Muscle of arm (tissue), 14 donors: ENCODE measurements at places on chromosomes 1 and 21. TPM values are rescaled to one million over a fixed set of nuclear protein-coding genes. Genes with fewer than 3 reads are reported as not detected.

Gene CFAP74
- 0.38 TPM for polyA plus RNA-seq

Gene C4BPA
- 0.34 TPM for polyA plus RNA-seq

Gene FMOD
- 58.3 TPM for polyA plus RNA-seq

Gene AMY1B
- not detected for polyA plus RNA-seq

Gene BEST4
- 0.35 TPM for polyA plus RNA-seq

Gene FNDC10
- polyA plus RNA-seq = 10.3 TPM

Gene SIM2
- not detected for polyA plus RNA-seq

Gene SRGAP2B
- polyA plus RNA-seq = 71.6 TPM

Gene APOBEC4
- not detected for polyA plus RNA-seq

Gene C1QC
- polyA plus RNA-seq = 35.4 TPM

Gene BMP8B
- 1.1 TPM for polyA plus RNA-seq

Gene IL6R
- 7.9 TPM for polyA plus RNA-seq

Gene ZFP69
- 5.2 TPM for polyA plus RNA-seq

Gene PRAMEF18
- polyA plus RNA-seq = not detected

Gene LRRC53
- not detected for polyA plus RNA-seq

Gene TSHB
- polyA plus RNA-seq = not detected

Gene OSCP1
- 6.1 TPM for polyA plus RNA-seq

Gene ILDR2
- 3.9 TPM for polyA plus RNA-seq

Gene OR2T35
- not detected for polyA plus RNA-seq

Gene LRP8
- 3.0 TPM for polyA plus RNA-seq

Gene CYP2J2
- polyA plus RNA-seq = 60.8 TPM
